Mesothelial cell of epicardium (in vitro differentiated cells): ENCODE measurements at places on chromosomes 4 and X.

GRCh38 chrX:134074151-134074550 lies 88.8 kb upstream of the GPC3 start:
- no peak for DNase-seq

- DNase-seq: no peak
Measured at GRCh38 chrX:11541510-11541909, 124.2 kb downstream of the ARHGAP6 start.

- DNase-seq: no peak
Measured at GRCh38 chr4:121888134-121888533, 17.9 kb upstream of the BBS7 start.

DNA sequence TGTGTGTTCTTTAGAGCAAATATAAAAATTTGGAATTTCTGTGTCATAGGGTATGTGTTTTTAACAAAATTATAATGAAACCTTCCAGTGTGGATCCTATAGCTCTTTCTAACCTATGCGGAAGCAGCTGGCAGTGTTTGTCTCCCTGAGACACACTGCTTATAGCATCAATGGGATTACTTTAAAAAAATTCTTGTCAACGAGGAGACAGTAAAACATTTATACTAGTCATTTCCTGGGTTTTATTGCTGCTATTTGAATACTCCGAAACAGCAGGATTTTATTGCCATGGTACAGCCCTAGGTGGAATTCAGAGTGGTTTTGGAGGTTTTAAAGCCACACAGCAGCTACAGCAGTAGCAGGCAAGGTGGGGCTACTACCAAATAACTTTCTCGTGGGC lies 145.1 kb upstream of the IL1RAPL2 start:
- no peak for DNase-seq

- no peak for DNase-seq
Measured at GRCh38 chr4:19752599-19752998, 499.1 kb upstream of the SLIT2 start.

DNA sequence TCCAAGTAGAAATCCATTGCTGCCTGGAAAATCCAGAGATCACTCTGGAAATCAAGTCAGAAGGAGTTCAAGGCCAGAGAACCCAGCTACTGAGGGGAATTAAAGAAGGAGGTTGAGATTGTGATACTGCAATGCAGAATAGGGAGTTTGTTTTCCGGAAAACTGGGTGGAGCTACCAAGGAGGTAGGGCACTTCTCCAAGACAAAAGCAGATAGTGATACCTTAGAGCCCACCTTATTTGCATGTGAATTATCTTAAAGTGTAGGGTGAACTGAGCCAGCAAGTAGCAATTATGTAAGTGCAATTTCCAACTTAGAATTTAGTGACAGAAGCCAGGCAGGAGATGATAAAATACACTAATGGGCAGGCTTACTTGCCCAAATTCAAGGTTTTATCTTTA lies 178.9 kb downstream of the MID1 start:
- no peak for DNase-seq

GRCh38 chr4:6463311-6464289 lies 8.8 kb downstream of the PPP2R2C start:
- peak; percentile 33 for DNase-seq
